ENCODE measurements at places on chromosomes 16 and 17.

DNA sequence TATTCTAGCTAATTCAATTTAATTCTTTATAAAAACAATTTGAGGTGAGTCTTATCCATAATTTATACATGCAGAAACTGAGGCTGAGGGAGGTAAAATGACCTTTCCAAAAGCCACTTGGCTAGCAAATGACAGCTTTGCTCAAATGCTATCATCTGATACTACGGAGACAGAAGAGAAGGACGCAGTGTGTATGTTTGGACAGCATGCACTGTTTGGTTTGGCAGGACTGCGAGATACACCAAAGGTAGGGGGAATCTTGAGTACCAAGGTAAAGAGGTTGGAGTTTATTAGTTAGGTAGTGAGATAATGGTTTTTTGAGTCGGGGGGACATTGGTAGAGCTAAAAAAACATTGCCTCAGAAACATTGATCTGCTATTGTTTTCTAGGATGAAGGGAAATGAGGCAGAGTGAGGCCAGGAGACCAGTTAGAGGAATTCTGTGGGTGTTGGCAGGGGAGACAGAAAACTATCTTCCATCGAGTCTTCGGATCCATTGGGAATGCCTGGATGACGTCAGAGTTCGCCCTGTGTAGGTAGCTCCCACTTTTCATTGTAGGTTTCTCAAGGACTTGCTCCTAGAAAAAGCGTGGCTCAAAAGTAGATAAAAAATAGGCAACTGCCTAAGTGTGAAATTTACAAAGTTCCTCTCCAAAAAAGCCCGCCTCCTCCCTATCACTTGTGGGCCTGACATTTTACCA, 2.5 kb upstream of the HS3ST4 start:
- no peak for DNase-seq

GRCh38 chr17:40474419-40475002, 26.9 kb downstream of the TNS4 start:
- DNase-seq = no peak

- peak; percentile 50 for DNase-seq
These were observed at the start of gene BCKDK for GRCh38 chr16:31108035-31108793. Gene BCKDK, plus strand, starts transcription at chr16:31108386. Its CDS starts 838 bp downstream, at chr16:31109224.

- DNase-seq = no peak
These were observed 28.6 kb upstream of the GPRC5B start for GRCh38 chr16:19913340-19913645.

- no peak for DNase-seq
These were observed 486 bp upstream of the WSB1 start for GRCh38 chr17:27293359-27293897.

DNA sequence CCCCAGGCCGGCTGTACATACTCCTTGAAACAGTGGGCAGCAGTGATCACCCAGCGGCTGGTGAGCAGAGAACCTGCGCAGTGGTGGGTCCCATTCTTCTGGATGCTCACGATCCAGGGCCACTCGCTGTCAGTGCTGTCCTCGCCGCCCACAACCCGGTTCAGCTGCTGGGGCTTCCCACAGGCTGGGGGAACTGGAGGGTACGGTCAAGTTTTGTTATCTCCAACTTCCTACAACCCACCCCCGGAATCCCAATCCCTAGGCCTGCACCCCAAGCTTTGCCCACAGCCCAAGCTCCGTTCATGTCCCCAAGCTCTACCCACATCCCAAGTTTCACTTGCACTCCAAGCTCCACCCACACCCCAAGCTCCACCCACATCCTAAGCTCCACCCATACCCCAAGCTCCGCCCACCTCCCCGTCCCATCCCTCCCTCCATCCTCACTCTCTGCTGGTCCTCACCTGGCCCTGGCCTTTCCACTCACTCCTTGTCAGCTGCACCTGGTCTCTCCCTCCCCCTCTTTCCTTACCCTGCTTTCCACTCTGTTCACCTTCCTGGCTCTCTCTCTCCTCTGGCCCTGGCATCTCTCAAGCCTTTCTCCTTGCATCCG, 1.8 kb downstream of the PRSS22 start:
- DNase-seq = no peak

DNA sequence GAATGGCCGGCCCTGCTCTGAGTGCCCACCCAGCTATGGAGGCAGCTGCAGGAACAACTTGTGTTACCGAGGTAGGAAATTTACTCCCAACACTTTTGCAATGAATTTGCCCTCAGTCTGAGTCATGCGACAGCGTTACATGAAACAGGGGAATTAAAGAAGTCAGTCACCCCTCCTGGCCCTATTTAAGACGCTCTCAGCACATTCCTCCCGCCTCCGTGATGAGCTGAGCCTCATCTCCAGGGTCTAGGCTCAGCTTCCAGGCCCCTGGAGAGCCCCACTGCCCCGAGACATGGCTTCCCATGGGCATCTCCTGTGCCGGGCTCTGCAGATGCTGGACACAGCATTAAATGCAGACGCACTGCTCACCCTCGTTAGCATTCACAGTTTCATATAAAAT, 35.0 kb downstream of the CRISPLD2 start:
- no peak for DNase-seq

DNA sequence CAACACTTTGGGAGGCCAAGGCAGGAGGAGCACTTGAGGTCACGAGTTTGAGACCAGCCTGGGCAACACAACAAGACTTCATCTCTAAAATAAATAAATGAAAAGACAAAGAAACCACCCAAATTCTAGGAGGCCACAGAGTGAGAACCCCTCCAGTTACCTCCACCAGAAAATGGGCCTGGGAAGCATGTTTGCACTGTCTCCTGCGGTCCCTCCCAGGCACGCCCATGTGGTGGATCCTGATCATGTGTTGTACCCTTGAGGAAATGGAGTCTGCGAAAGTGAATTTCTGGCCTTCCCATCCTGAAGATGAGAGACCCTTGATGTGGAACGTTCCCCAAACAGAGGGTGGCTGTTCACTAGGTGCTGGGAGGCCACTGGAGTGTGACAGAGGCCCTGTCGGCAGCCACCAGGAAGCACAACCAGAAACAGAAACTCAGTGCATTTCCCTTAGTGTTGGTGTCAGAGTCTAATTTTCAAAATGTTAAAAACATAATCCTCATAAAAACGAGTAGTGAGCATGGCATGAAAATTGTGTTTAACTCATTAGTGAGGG, 19.2 kb upstream of the USP22 start:
- DNase-seq = no peak

GRCh38 chr16:65919145-65919985, 447.1 kb upstream of the CDH5 start:
- no peak for DNase-seq

DNA sequence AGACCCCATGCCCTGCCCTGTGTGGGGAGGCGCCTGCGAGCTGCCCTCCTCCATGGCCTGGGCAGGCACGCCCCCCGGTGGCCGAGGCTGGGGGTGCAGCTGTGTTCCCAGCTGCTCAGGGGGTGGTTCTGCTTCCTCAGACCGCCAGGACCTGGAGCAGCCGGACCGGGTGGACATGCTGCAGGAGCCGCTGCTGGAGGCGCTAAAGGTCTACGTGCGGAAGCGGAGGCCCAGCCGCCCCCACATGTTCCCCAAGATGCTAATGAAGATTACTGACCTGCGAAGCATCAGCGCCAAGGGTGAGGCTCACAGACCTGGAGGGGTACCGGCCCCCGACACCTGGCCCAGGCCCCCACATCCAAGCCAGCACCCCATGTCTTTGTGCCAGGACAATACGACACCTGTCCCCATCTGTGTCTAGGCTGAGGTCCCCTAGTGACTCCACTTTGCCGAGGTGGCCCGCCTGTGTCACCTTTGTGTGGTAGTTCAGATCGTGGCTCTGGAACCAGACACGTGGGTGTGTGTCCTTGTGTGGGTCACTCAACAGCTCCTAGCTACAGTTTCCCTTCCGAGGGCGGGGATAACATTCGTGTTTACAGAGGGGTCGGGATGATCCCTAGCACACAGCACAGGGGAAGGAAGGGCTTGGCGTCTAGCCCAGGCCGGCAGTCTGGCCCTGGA, 9.3 kb downstream of the GJD3 start:
- peak; percentile 73 for DNase-seq

DNA sequence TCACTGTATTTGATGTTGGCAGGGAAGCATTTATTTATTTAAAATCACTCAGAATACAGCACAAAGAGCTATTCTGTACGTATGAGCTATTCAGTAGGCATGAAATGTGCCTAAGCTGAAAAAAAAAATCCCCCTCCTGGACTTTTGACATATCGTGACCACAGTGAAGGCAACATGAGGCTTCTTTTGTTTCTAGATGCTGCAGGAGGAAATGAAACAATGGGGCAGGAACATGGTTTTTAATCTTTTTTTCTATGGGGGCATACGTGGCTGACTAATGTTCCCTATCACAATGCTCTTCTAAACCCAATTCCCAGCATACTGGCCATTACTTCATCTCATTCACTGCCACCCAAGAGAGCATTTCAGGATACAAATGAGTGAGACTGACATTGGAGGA, 191.0 kb upstream of the PMFBP1 start:
- no peak for DNase-seq

DNA sequence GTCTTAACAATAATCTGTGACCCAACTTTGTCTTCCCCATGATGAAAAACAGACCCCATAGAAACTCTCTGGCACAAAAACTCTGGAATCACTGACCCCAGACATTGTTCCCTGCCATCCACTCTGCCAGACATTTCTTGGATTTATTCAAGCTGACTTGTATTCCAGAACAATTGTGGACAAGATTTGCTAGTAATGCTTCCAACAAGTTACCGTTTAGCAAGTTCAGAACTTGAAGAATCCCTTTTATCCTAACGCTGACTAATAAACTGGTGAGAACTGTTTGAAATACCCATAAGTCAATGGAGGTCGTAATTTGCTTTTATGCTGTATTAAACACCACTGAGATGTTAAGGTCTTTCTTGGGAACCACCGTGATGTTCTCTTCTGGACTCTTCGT, 10.5 kb downstream of the HSBP1 start:
- DNase-seq = no peak

DNA sequence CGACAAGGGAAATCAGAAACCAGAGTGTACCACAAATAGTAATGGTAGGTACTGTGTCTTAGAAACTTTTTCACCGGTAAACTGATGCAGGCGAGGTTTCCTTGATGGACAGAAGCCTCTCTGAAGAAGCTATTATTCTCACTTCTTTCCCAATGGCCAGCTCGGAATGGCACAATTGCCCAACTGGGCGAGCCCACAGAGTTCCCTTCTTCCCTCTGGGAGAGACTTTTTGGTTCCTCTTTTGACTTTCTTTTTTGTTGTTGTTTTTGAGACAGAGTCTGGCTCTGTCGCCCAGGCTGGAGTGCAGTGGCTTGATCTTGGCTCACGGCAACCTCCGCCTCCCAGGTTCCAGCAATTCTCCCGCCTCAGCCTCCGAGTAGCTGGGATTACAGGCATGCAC, 16.9 kb downstream of the SLC43A2 start:
- no peak for DNase-seq

DNA sequence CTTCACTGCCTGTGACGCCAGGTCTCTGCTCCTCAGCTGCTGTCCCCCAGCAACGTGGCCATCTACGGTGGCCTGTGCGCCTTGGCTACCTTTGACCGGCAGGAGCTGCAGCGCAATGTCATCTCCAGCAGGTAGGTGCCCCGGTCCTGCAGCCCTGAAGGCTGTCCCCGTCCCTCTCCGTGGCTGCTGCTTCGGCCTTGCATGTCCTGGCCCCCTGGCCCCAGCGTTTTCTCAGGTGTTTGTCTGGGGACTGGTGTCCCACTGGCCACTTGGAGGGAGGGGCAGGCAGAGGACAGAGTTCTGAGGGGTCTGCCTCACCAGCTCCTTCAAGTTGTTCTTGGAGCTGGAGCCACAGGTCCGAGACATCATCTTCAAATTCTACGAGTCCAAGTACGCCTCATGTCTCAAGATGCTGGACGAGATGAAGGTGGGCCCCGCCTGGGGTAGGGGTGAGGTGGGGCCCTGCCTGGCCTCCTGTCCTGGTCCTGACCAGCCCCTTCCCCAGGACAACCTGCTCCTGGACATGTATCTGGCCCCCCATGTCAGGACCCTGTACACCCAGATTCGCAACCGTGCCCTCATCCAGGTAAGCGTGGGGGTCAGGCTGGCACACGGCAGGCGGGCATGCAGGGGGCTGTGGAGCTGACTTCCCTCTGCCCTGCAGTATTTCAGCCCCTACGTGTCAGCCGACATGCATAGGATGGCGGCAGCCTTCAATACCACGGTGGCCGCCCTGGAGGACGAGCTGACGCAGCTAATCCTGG, 4.4 kb downstream of the GPS1 start:
- no peak for DNase-seq

- DNase-seq = no peak
These were observed 2.3 kb downstream of the ORC6 start for GRCh38 chr16:46691726-46692125.

- peak; percentile 43 for DNase-seq
These were observed at the start of gene ACSF3 for GRCh38 chr16:89093602-89094251. Gene ACSF3, plus strand, starts transcription at chr16:89093852. Its CDS starts 6,830 bp downstream, at chr16:89100682.

GRCh38 chr17:19546289-19547065, 12.8 kb downstream of the SLC47A1 start:
- no peak for DNase-seq

DNA sequence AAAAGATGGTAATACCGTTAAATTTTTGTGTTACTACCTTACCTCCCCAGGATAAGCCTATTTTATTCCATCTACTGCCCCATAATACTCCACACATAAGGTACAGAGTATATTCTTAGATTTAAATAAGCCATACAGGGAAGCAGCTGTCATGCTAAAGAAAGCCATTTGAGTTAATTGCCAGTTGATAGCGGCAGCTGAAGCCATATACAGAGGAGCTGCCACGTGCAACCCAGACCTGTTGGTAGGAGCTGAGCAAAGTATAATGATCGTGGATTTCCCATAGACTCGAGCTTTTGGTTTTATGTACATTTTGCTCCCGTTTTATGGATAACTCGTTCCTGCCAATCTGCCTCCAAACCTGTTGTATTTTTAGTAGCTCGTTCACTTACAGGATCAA, 12.0 kb downstream of the CPSF4L start:
- no peak for DNase-seq

DNA sequence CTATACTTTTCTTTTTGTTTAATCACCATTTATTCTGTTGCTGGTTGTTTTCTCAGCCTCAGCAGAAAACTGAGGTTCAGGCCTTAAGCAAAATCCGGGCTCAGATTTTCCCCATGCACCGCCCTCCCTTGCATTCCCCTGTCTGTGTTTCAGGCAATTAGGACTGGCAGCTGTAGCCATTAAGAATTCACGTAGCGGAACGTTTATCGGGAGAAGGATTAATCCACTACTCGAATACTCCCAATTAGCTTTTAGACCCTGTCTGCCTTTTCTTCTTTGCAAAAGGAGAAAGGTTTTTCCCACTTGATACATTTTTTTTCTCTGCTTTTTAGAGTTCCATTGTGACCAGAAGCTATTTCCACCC, 173.1 kb downstream of the RPTOR start:
- DNase-seq = no peak

GRCh38 chr17:81002013-81002384, 10.4 kb downstream of the CHMP6 start:
- DNase-seq = no peak

Data from activated CD4-positive, CD25-positive, alpha-beta regulatory T cell (primary cell).